ENCODE measurements at places on chromosomes 5 and 9.
A peak's percentile ranks its signal among the peaks of the same experiment; 100 is the strongest.

DNA sequence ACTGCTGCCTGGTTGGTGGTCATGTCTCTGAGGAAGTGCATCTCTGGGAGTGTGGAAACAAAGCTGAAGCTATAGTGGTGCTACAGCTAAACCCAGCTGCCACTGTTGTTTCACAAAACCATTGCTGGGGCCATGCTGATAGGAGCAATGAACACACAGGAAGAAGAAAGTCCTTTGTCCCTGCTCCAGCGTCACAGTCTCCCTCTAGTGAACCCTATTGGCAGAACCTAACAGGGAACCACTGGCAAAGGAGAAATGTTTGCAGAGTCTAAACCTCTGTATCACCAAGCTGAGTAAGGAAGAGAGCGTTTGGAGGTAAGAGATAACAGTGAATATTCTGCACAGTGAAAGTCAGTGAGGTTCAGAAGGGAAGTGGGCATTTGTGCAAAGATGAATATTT, 244.0 kb downstream of the YTHDC2 start:
- no peak for DNase-seq

DNA sequence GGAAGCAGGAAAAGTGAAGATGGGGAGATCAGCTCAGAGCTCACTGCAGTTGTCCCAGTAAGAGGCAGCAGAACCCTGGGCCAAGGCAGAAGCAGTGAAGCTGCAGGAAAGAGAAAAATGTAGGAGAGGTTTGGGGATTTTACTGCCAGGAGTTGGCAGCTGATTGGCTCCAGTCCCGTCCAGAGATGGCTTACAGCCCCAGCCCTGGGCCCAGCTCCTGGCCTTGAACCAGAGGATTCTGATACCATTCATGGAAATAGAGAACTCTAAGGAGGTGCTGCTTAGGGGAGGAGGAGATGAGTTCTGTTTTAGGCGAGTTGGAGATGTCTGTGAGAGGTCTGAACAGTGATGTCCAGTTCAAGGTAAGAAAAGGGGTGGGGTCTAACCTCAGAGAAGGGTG, 4.6 kb downstream of the MORN5 start:
- DNase-seq = no peak

DNA sequence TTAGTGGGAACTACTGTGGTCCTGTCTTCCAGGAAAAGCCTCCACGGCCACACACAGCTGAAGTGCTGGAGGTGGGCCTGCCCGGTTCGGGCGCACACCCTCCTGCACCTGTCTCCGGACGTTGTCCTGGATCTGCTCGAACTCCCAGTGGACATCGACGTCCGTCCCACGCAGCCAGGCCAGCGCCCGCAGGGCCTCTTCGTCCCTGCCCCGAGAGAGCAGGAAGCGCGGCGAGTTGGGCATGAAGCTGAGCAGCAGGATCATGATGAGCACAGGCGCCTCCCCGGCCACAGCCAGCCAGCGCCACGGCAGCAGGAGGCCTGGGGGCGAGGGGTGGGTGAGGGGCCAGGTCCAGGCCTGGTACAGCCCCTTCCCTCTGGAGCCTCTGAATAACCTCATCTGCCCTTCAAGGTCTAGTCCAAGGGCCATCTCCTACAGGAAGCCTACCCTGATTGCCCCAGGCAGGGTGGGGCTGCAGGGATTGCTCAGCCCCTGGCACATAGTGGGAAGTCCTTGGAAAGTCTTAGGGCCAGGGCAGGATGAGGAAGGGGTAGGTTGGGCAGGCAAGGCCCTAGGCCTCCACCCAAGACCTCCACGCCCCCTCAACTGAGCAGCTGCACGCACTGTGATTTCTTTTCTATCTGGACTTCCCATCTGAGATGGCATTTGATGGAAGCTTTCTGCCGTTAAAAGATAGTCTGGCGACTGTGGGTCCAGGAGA, 3.4 kb downstream of the SLC2A6 start:
- DNase-seq = no peak

GRCh38 chr5:84634256-84634655, 249.6 kb upstream of the EDIL3 start:
- DNase-seq = no peak

DNA sequence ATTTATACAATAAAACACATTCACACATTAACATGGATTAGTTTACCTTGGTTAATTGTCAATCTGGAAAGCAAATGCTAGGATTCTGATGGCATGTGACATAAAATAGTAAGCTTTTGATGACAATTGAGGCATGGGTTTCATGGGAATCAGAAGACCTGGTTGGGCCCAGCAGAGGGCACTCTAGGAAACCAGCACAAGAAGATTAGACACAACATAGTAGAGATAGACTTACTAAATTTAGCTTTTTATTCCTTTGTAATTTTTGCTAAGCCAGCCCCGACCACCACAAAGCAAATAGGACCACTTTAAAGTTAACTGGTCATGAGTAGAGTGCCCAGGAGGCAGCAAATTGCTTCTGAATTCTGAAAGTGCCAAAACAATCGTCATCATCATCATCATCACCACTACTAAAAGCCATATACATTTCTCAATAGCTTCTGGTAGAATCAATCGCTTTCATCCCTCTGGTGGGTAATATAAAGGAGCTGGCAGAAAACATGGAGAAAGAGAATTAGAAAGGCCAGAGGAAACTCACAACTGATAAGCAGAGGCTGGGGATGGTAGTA, 163.2 kb downstream of the ARRDC3 start:
- no peak for DNase-seq

- no peak for DNase-seq
These were observed 27.0 kb upstream of the FRRS1L start for GRCh38 chr9:109193974-109194556.

GRCh38 chr5:43171451-43171850, 20.6 kb upstream of the NIM1K start:
- DNase-seq = no peak

GRCh38 chr5:160789219-160789859, 62.7 kb downstream of the ATP10B start:
- DNase-seq = no peak

DNA sequence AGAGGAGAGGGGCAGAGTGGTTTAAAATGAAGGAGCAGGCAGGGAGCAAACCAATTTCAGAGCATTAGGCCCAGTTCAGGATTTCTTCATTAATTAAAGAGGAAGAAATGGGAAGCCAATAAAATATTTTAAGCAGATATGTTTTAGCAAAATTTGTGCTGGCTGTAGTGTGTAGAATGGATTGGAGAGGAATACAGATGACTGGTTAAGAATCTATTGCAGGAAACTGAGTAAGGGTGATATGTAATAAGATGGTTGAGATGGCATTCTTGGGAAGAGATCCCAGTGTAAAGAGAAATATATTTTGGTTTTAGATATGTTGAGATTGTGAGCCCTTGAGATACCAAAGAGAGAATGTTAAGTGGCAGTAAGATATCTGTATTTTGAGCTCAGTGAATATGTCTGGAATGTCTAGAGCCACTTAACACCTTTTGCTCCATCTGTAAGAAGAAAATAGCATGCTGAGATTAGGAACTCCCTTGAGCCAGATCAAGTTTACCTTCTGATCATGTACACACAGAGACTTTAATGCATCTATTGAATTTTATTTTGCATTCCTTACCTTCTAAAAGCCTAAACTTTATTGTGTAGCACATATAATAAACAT, 79.5 kb upstream of the SLC27A6 start:
- DNase-seq = no peak

DNA sequence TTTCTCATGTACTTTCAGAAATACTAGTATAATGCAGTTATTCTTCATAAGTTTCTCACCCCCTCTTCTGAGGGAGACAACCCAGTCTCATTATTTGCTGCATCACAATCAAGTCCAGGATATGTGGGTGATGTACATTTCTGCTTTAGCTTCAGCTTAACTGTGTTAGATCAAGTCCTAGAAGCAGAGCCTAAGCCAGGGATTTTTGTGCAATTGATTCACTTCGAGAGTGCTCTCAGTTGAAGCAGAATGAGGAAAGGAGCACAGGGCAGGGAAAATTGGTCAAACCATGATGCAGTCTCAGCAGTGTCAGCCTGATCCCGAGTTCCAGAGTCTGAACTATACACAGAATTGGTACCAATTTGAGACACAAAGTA, 15.1 kb downstream of the HNRNPK start:
- no peak for DNase-seq

DNA sequence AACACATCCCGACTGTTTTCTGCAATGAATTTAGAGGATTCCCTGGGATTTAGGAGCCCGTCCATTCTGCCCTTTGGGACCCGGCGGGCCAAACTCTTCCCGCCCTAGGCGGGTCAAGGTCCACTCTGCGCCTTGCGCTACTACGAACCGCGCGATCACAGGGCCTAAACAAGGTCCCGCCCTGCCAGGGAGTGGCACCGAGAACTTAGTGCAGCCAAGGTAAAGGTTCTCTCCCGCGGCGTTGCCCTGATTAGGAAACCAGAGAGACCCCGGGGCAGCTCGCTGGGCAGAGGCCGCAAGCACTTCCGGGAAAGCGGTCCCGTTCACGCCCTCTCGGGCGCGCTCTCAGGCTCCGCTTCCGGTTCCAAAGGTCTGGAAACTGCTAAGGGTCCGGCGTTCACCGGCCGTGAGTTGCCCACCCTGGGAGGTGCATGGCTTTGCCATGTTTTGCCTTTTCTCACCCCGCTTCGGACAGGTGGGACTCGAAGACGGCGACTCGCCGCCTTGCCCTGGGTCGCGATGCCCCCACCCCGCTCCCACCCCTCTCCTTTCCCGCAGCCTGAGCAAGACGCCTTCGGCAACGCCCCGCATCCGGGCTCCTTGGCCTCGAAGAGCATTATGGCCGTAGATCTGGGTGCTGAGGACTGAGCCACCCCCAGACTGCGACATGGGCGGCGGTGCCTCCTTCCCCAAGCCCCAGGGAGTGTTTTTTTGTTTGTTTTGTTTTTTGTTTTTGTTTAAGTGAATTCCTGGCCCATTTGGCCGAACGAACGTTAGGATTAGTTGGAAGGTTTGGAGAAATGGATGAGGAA, 23.4 kb downstream of the HNRNPK start:
- peak; percentile 93 for DNase-seq

DNA sequence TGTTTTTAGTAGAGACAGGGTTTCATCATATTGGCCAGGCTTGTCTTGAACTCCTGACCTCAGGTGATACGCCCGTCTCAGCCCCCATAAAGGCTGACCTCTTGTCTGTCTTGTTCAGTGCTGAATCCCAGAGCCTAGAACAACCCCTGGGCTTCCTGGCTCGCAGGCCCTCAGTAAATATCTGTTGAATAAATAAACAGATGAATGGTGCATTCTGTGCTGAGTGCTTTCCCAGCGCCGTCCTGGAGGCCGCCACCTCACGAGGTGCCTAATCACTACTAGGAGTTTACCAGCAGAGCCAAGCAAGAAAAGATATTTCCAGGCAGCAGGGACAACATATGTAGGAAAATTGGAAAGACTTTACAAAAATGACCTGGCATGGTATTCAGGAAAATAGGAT, 88.5 kb downstream of the SNX24 start:
- DNase-seq = no peak

GRCh38 chr5:76175821-76176403, 92.7 kb downstream of the SV2C start:
- DNase-seq = no peak

Measured in posterior vena cava (tissue), 2 donors.